ENCODE measurements at places on chromosomes 12 and 14.

- DNase-seq, result no peak
Measured at GRCh38 chr14:23217032-23218020, 20.4 kb upstream of the RNF212B start.

GRCh38 chr14:65354715-65355114, 57.8 kb upstream of the FUT8 start:
- DNase-seq, result no peak

GRCh38 chr12:117836476-117836875, 132.3 kb downstream of the KSR2 start:
- DNase-seq, result no peak

GRCh38 chr14:37591941-37592481, 3.0 kb downstream of the FOXA1 start:
- DNase-seq, result no peak

- no peak for DNase-seq
Measured at GRCh38 chr14:65501328-65501727, 88.8 kb downstream of the FUT8 start.

- no peak for DNase-seq
Measured at GRCh38 chr12:12505544-12506495, 56.8 kb downstream of the DUSP16 start.

DNA sequence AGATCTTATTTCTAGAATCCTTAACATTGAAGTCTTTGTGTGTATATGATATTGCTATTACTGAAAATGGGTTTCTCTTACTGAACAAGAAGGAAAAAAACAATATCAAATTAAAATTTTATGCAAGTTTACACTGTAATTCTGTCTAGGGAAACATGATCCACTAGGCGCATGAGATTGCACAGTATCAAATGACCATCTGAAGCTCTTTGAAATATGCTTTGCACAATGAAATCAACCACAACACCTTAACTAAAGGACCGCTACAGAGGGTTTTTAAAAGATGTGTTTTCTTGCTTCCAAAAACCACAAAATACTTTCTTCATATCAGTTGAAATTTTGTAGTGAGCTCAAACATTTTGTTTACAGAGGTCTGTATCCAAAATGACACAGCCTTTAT, 15.1 kb upstream of the KERA start:
- DNase-seq, result no peak

- DNase-seq, result no peak
Measured at GRCh38 chr12:119115296-119115905, 63.3 kb upstream of the HSPB8 start.

- DNase-seq, result no peak
Measured at GRCh38 chr12:22530-23201, 43.9 kb upstream of the IQSEC3 start.

- DNase-seq, result no peak
Measured at GRCh38 chr14:68694516-68695235, 98.2 kb downstream of the ZFP36L1 start.

DNA sequence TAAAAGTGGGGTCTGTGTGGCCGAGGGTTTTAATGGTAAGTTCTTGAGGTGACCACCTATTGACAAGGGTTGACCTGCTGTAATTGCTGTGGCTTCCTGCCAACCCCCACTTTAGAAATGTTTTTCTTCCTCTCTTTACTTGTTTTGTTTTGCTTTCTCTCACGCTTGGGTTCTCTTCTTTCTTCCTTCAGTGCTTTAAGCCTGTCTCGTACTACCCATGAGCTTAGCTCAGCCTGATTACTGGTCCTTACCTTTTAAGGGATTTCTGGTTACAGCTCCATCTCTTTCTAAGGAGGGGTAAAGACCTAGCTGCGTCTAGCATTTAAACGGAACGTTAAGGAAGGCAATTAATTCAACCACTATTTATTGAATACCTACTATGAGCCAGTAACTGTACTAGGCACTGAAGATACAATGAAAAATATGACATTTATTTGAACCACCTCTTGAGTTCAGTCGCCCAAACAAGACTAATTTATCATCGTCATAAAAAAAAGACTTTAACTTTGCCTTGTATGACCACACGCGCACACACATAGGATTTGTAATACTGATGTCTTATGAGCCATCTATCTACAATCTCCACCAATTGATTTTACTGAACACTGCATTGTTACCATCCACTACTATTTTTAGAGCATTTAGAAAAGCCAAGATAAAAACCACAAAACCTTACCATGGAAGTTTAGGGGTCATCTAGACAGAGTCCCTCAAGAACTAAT, 888 bp upstream of the PPP1R12A start:
- no peak for DNase-seq

DNA sequence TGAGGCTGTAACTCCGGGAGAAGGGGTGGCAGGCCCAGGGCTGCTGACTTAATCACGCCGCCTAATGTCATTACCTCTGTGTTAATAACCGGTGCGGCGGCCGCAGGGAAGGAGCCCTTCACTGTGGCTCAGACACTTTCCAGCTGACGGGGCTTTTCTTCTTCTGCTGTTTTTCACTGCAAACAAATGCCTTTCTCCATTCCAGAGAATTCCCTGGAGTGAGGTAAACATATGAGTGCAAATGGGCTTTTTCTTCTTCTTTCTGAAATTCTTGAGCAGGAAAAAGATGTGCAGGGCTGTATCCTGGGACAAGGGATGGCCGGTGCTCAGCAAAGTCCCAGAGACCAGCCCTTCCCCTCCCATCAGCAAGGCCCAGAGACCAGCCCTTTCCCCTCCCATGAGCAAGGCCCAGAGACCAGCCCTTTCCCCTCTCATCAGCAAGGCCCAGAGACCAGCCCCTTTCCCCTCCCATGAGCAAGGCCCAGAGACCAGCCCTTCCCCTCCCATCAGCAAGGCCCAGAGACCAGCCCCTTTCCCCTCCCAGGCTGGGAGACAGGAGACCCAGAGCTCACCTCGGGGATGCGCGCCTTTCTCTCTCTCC, 33.4 kb upstream of the FAM181A start:
- DNase-seq, result no peak

GRCh38 chr12:6084969-6085450, 39.5 kb downstream of the VWF start:
- no peak for DNase-seq

DNA sequence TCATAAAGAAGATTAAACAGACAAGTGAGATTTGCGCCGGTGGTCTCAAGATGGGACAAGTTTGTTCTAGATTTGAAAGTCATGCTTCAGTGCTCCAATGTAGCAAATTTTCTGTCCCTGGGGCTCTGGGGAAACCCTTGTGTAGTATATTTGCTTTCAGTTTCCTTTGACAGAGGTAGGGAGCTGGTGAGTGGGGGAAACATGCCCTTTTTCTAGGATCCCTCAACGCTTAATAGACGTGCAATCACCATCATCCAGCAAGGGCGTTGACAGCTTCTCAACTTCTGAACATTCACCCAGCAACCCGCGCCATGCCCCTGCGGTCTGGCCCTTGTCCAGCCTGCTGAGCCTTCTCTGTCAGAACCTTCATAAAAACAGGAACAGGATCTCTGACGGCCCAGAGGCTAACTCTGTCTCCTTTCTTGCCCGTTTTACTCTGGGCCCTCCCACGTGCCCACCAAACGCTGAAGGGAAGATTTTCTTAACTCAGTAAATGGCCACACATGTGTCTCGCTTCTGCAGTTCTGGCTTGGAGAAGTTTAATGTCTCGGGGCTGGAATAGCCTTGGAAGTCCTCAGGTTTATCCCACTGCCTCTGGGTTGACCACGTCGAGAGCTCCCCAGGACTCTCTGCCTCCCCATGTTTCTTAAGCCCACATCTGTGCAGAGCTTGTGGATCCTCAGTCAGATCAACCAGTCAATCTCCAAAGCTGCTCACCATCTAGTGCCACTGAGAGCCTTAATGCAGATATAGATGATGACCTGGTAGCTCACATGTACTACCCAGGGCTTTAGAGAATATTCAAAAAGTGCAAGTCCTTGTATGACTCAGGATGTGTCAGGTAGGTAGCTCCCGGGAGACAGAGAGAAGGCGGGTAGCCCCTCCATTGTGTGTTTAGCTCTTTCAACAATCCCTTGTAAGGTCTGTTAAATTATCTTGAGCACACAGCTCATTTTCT, 58.1 kb upstream of the CCND2 start:
- no peak for DNase-seq

DNA sequence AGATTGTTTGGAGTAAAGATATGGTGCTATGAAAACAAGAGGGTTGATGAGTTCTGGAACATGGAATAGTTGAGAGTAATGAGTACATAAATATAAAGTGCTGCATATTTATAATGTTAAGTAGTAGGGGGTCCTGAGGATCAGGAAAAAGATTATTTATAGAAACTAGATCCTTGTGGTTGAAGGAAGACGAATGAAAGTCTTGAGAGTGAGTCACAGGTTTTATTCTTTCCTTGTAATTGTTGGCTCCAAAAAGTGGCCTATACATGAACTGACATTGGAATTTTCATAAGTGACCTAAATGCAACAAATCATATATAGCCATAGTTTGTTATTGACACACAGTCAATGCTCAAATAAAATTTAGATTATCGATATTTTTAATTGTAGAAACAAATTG, 440.4 kb upstream of the PRICKLE1 start:
- DNase-seq, result no peak

DNA sequence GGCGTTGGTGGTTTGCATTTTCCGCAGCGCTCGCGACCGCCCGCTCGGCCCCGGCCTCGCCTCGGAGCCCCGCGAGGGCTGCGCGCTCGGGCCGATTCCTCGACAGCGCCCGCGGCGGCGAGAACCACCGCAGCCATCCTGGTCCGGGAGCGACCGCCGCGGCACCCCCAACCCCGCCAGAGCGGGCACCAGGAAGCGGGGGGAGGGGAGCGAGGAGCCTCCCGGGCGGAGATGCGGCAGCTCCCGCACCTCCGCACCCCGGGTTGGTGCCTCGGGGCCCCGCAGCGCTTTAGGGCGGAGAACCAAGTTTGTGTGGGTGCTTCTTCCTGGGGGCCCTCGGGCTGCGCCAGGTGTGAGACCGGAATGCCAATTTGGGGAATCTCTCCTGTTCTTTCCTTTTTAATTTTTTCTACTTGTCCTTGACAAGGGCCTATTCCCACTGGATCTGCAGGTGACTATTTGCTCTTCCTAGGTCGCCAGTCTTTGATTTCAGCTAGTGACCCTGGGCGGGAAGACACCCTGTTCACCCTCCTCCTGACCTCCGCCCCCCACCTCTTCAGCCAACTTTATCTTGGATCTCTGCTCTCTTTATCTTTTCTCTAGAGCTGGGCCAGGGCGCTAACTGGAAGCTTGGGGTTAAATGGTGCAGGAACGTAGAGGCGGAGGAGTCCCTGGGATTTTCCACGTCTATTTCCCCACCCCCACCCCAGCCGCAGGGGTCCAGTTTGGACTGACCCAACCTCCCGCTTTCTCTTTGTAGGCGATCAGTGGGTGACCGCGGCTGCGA, at the start of gene SOCS2:
Gene SOCS2, plus strand, starts transcription at position 751 of the 787 bp plus-strand sequence. CDS start 223 bp downstream, outside the sequence.
- DNase-seq, result no peak

DNA sequence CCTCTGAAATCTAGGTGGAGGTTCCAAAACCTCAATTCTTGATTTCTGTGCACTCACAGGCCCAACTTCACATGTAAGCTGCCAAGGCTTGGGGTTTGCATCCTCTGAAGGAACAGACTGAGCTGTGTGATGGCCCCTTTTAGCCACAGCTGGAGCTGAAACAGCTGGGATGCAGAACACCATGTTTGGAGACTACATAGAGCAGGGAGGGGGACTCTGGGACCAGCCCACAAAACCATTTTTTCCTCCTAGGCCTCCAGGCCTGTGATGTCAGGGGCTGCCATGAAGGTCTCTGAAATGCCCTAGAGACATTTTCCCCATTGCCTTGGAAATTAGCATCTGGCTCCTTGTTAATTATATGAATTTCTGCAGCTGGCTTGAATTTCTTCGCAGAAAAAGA, 1025.9 kb upstream of the NOVA1 start:
- DNase-seq, result no peak

GRCh38 chr12:46386877-46387629, 14.5 kb upstream of the SLC38A2 start:
- DNase-seq, result no peak

GRCh38 chr12:21851151-21851550, 76.6 kb upstream of the KCNJ8 start:
- no peak for DNase-seq

GRCh38 chr12:123743002-123743401, 19.1 kb upstream of the DNAH10 start:
- DNase-seq, result no peak

DNA sequence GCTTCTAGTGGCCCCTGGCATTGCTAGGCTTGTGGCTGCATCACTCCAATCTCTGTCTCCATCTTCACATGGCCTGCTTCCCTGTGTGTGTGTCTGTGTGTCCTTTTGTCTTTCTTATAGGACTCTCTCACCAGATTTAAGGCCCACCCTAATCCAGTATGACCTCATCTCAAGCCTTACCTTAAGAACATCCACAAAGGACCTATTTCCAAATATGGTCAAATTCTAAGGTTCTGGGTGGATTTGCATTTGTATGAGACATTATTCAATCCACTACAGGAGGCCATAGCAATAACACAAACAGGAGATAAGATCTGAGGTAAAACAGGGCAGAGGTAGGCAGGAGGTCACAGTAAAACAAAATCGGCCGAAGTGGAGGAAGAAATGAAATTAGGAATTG, 375.9 kb downstream of the BTG1 start:
- DNase-seq, result no peak

- no peak for DNase-seq
Measured at GRCh38 chr14:55129428-55130195, 560 bp downstream of the LGALS3 start.

DNA sequence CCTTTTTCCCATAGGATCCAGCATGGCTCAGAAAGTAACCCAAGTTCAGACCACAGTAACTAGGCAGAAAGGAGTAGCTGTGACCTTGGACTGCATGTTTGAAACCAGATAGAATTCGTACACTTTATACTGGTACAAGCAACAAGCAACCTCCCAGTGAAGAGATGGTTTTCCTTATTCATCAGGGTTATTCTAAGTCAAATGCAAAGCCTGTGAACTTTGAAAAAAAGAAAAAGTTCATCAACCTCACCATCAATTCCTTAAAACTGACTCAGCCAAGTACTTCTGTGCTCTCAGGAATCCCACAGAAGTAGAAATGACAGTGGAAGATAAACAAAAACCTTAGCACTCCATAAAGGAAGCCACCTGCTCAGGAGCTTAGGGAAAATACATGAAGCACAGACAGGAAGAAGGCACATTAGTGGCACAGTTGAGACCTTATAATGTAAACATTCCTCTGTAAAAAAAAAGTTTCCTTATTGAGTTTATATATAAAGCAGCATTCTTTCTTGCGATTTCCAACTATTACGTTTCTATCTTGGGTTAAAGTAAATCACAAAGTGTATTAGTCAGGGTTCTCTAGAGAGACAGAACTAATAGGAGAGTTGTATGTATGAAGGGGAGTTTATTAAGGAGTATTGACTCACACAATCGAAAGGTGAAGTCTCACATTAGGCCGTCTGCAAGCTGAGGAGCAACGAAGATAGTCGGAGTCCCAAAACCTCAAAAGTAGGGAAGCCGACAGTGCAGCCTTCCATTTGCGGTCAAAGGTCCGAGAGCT, 398.4 kb downstream of the DAD1 start:
- DNase-seq, result no peak

- no peak for DNase-seq
Measured at GRCh38 chr12:50505675-50506530, 1.1 kb downstream of the DIP2B start.

DNA sequence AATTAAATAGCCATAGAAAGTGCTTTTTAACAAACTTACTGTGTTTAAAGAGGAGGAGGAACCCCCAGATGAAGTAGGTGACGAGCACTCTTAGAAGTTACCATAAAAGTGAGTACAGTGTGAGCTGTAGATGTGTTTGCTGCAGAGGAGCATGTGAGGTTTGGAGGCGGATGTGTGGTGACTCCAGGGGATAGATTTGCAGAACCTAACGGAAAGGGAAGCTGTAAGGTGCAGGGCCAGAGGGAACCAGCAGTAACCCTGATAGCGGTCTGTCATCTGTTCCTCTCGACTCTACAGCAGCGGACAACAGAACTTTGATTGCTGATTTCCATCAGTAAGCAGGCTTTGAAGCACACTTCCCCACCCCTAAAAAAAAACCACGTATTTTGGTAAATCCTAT, 5.2 kb downstream of the CALM1 start:
- DNase-seq, result no peak
